ENCODE measurements at places on chromosomes 2 and 18.

- no peak for ATAC-seq
Observed at GRCh38 chr2:234111523-234111922, 61.0 kb downstream of the SPP2 start.

GRCh38 chr18:75390854-75391253 lies 36.6 kb downstream of the SMIM21 start:
- no peak for ATAC-seq

DNA sequence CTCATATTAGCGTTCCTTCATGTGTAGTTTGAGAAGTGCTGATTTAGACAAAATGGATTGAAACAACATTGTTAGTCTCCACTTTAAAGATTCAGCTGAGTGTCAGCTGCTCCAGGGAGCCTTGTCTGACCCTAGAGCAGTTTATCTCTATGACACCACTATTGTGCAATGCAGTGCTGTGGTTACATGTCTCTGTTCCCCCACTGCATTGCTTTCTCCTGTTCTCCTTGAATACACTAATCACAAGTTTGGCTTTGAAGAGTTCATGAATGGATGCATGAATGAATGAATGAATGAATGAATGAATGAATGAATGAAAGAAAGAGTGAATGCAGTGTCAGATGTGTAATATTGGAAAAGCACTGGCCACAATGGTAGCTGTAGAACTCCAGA lies 38.3 kb downstream of the GCG start:
- ATAC-seq, result peak; percentile 83

- ATAC-seq, result no peak
Observed at GRCh38 chr2:19881221-19881907, 20.4 kb downstream of the TTC32 start.

- ATAC-seq, result no peak
Observed at GRCh38 chr2:203574824-203575223, 39.7 kb upstream of the RAPH1 start.

DNA sequence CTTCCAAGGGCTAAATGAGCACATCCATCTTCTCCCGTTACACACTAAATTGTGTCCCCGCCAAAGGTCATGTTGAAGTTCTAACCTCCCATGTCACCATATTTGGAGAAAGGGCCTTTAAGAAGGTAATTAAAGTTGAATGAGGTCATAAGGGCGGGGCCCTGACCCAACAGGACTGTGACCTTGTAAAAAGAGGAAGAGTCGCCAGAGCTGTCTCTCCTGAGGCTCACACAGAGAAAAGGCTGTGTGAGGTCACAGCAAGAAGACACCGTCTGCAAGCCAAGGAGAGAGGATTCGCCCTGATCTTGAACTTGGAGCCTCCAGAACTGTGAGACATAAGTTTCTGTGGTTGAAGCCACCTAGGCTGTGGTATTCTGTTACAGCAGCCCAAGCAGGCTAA lies 24.1 kb downstream of the TRABD2A start:
- ATAC-seq, result no peak

DNA sequence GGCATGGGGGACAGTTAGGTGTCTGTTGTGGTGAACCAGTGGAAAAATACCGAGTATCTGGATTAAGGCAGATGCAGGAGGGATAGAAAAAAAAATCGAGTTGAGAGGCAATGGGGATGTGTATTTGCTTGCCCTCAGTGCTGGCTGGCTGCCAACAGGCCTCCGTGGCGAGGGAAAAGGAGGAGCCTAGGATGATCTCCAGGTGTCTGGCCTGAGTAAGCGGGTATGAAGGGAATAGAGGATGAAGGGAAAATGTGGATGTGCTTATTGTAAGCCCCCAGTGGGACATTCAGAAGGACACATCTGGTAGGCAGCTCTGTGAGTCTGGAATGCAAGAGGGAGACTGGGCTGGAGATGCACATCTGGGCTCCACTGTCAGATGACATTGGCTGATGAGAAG lies 22.8 kb downstream of the KCNS3 start:
- ATAC-seq, result no peak

- no peak for ATAC-seq
Observed at GRCh38 chr2:12547566-12548170, 169.1 kb upstream of the TRIB2 start.

- ATAC-seq, result no peak
Observed at GRCh38 chr2:60438653-60439052, 114.8 kb downstream of the BCL11A start.

DNA sequence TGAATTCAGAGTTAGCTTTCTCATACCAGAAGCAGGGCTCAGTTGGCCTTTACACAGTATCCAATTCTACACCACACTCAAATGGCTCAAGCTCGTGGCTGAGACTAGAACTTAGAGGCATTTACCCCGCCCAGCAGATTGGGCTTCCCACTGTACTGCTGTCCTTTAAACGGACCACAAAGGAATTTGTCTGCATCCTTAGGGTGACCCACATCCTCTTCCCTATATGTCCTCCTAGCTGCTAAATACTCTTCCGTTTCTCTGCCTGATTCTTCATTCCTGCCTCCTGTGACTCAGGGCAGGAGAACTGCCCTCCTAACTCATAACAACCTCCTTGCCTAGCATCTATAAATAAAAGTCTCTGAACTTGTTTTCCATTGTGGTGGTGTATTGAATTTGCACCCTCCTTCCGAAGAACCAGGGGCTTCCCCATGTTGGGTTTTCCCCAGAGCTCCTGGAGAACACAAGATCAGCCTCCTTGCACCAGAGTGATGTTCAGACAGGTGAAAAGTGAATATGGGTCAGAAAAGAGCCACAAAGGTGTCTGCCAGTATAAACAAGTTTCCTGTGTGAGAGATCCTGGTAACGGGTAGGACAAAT lies 32.0 kb upstream of the MC4R start:
- no peak for ATAC-seq
